Left renal pelvis (tissue), 4 donors: ENCODE measurements at places on chromosomes 11 and 22.

DNA sequence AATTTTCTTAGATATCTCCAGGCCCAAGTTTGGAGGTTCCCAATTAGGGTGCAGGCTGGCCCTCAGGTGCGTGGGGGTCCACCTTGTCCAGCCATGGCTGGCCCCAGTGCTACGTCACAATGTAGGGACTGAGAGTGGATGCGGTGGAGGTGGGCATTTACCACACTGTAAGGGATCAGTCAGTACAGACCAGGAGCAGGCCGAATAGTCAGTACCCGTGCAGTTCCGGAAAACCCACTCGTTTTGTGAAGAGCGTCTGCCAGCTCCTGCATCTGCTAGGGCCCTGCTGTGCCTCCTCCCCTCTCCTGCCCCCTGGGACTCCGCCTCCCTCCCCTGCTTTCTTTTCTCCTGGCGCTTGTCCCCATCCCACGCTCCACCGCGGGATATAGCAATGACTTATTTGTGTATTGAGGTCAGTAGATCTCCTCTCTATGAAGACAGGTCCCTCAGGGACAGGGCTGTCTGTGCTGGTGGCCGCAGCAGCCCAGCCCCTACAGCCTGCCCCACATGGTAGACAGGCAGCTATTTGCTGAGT is 50.4 kb upstream of the SEPTIN5 start:
- peak; percentile 51 for DNase-seq

- no peak for DNase-seq
Observed at GRCh38 chr22:30132290-30132996, 52.2 kb downstream of the HORMAD2 start.

GRCh38 chr11:19861171-19861570 is 148.5 kb downstream of the NAV2 start:
- DNase-seq: no peak

GRCh38 chr22:46758867-46759290 is 3.6 kb upstream of the TBC1D22A start:
- no peak for DNase-seq

DNA sequence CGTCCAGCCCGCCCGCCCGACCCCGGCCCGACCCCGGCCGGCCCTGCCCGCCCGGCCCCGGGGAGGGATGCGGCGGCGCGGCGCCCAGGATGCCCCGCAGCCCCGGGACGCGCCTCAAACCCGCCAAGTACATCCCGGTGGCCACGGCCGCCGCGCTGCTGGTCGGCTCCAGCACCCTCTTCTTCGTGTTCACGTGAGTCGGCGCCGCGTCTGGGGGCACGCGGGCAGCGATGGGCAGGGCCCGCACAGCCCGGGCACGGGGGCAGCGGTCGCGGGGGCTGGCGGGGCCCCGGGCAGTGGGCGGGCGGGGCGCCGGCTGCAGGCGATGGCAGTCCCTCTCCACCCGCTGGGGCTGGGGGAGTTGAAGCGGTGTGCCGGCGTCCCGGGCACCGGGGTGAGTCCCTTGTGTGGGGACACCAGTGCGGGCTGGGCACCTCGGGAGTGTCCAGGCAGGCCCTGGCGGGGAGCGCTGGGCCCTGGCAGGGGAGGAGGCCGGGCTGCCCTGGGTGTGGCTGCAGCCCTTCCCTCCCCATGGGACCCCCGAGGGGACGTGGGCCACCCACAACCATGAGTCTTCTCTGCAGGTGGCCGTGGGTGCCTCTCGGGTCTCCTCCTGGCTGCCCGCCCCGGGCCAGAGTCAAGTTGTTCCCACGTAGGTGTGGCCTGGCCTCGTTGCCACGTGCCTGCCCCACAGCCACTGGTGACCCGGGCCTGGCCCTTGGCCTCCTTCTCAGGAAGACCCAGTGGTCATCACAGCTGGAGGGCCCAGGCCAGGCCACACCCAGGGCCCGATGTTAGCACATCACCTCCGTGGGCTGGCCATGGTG is 468 bp downstream of the ZDHHC8 start:
- no peak for DNase-seq

- DNase-seq: no peak
Observed at GRCh38 chr11:117796872-117797529, at the start of gene DSCAML1. DSCAML1 (minus strand) TSS chr11:117797216; CDS start chr11:117797079, 137 bp downstream.

- no peak for DNase-seq
Observed at GRCh38 chr11:34243600-34244464, 114.0 kb downstream of the ABTB2 start.

DNA sequence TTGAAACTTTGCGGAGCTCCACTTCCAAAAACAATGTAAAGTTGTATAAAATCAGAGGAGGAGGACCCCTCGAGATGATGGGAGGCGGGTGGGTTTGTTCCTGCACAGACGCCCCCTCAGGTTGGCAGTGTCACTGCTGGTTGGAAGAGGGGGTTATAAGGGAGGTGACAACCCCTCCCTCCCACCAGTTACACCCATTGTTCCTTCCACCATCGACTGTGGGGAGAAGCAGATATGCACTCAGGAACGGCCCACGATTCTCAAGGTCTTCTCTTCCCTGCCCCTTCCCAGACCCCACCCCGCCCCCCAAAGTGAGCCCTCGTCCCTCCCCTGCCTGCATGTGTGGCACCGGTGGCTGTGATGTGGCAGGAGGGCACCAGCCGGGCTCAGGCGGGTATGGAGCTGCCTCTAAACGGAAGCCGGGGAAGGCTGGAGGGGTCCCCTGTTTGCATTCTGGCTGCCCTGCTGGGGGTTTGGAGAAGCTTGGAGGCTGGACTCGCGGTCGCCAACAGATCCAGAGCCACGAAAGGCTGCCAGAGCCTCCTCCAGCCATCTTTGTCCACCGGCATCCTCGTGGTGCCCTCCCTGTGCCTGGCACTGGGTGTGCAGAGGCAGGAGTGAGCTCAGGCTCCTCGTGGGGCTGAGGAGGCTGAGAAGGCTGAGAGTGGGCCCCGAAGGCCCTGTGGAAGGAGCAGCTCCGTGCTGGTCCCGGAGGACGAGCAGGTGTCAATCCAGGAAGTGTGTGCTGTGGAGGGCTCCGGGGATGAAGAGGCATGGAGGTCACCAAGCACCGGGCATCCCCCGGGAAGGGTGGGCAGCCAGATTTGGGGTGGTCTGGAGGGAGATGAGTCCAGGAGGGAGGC is 778 bp downstream of the KDELR3 start:
- DNase-seq: no peak

GRCh38 chr11:17014321-17014832 is at the start of gene PLEKHA7:
PLEKHA7 (minus strand) TSS chr11:17014414; CDS start chr11:17014401, 13 bp downstream.
- DNase-seq: no peak

DNA sequence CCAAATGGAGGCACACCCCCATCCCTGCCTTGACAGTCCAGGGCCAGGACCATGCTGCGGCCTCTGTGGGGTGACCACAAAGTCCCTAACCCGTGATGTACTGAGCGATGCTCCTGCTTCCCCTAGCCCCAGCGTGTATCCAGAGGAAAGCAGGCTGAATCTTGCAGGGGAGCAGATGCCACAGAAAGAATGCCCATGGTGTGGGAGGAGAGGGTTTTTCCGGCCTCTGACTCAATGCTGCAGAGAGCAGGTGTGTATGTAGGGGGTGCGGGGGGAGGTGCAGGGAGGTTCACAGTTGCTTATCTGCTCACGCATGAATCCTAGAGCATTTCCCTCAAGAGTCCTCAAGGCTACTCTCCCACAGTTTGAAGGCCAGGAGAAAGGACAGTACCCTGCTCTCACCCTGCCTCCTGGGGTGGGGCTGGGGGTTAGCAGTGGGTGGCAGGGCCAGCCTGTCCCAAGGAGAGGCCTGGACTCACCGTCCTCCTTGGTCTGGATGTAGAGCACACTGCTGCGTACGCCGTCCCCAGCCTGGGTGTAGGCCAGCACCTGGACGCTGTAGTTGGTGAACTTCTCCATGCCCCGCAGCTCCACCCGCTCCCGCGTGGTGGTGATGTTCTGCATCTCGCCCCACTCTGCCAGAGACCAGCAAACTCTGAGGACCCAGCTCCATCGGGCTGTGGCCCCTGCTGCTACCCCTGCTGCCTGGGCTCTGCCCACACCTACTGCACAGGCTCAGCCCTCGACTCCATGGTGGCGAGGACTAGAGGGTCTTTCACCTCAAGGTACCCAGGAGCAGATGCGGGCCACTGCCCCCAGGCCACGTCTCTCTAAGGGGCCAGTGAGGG is 130.8 kb downstream of the CEP164 start:
- no peak for DNase-seq

- DNase-seq: peak; percentile 10
Observed at GRCh38 chr11:117759305-117759704, 37.7 kb downstream of the DSCAML1 start.

GRCh38 chr11:94586546-94586945 is 19.4 kb downstream of the PIWIL4 start:
- no peak for DNase-seq

- DNase-seq: no peak
Observed at GRCh38 chr11:57403802-57404147, 13.3 kb upstream of the PRG2 start.

GRCh38 chr11:20355221-20356219 is 8.0 kb upstream of the HTATIP2 start:
- DNase-seq: no peak

DNA sequence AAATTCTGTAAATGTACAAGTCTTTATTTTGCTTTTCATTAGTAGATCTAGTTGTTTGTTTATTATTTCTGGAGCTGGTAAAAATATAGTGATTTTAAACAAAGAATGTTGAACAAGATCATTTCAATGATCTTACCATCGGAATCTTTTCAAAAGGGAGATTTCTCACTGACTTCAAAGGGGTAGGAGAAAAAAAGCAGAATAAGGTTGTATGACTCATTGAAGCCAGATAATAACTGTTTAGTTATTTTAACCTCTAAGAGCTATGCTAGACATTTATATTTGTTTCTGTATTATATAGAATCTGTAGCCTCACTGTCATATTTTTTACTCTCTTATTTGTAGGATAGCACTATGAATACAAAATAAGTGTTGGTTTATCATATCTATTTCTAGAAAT is 8.1 kb upstream of the PDE3B start:
- no peak for DNase-seq

DNA sequence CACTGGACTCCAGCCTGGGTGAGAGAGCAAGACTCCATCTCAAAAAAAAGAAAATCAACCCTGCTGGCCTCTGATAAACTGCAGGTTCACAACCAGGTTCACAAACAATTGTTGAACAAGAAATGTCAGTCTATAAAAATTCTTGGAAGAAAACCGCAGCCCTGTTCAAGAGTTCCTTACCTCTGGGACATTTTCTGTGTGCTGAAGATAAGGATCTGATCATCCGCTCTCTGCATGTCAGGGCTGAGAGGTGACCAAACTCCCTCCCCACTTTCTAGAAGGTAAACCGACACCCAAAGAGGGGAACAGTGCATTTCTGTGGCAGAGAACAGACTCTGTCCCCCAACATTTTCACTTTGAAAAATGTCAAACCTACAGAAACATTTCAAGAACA is 4.2 kb upstream of the UPK3A start:
- no peak for DNase-seq

DNA sequence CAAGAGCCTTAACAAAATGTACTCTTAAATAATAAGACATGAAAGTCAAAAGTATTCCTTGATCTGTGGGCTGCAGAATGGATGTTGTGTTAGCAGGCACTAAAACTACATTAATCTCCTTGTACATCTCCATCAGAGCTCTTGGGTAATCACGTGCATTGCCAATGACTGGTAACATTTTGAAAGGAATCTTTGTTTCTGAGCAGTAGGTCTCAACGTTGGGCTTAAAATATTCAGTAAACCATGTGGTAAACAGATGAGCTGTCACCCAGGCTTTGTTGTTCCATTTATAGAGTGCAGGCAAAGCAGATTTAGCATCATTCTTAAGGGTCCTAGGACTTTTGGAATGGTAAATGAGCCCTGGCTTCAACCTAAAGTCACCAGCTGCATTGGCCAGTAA is 152.9 kb downstream of the PKNOX2 start:
- no peak for DNase-seq

GRCh38 chr11:15745266-15745665 is 611.1 kb downstream of the SOX6 start:
- no peak for DNase-seq

DNA sequence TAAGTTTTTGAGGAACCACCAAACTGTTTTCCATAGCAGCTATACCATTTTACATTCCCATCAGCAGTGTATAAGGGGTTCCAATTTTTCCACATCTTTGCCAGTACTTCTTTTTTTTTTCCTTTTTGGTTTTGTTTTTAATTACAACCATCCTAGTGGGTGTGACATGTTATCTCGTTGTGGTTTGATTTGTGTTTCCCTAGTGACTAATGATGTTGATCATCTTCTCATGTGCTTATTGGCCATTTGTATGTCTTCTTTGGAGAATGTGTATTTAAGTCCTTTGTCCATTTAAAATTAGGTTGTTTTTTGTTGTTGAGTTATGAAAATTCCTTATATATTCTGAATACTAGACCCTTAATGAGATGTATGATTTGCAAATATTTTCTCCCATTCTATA is 59.3 kb downstream of the STIM1 start:
- DNase-seq: no peak

DNA sequence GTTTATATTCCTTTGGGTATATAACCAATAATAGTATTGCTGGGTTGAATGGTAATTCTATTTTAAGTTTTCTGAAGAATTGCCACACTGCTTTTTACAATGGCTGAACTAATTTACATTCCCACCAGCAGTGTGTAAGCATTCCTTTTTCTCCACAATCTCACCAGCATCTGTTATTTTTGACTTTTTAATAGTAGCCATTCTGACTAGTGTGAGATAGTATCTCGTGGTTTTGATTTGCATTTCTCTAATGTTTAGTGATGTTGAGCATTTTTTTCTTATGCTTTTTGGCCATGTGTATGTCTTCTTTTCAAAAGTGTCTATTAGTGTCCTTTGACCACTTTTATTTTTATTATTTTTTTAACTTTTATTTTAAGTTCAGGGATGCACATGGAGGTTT is 275.3 kb downstream of the METTL15 start:
- no peak for DNase-seq

GRCh38 chr11:128473636-128474035 is 113.7 kb downstream of the ETS1 start:
- no peak for DNase-seq

GRCh38 chr11:74844072-74844471 is 95.4 kb downstream of the RNF169 start:
- no peak for DNase-seq

DNA sequence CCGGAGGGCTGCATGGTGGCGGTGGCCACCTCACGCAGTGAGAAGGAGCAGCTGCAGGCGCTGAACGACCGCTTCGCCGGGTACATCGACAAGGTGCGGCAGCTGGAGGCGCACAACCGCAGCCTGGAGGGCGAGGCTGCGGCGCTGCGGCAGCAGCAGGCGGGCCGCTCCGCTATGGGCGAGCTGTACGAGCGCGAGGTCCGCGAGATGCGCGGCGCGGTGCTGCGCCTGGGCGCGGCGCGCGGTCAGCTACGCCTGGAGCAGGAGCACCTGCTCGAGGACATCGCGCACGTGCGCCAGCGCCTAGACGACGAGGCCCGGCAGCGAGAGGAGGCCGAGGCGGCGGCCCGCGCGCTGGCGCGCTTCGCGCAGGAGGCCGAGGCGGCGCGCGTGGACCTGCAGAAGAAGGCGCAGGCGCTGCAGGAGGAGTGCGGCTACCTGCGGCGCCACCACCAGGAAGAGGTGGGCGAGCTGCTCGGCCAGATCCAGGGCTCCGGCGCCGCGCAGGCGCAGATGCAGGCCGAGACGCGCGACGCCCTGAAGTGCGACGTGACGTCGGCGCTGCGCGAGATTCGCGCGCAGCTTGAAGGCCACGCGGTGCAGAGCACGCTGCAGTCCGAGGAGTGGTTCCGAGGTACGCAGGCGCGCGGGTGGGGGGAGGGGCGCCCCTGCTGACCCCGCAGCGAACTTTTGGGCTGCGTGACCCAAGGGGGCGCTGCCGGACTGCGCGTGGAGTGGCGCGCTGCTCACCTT is 670 bp downstream of the NEFH start:
- DNase-seq: no peak

- DNase-seq: peak; percentile 31
Observed at GRCh38 chr11:27116684-27117083, 76.1 kb downstream of the BBOX1 start.

GRCh38 chr11:76588455-76589325 is 81.9 kb downstream of the LRRC32 start:
- DNase-seq: no peak

GRCh38 chr11:134229126-134229790 is 4.8 kb downstream of the VPS26B start:
- DNase-seq: no peak
